CD4-positive, alpha-beta T cell treated with Interferon gamma for 1 hour (primary cell): ENCODE measurements at places on chromosomes 6 and 20.

- DNase-seq = no peak
Measured at GRCh38 chr6:146135167-146135566, 106.3 kb downstream of the GRM1 start.

DNA sequence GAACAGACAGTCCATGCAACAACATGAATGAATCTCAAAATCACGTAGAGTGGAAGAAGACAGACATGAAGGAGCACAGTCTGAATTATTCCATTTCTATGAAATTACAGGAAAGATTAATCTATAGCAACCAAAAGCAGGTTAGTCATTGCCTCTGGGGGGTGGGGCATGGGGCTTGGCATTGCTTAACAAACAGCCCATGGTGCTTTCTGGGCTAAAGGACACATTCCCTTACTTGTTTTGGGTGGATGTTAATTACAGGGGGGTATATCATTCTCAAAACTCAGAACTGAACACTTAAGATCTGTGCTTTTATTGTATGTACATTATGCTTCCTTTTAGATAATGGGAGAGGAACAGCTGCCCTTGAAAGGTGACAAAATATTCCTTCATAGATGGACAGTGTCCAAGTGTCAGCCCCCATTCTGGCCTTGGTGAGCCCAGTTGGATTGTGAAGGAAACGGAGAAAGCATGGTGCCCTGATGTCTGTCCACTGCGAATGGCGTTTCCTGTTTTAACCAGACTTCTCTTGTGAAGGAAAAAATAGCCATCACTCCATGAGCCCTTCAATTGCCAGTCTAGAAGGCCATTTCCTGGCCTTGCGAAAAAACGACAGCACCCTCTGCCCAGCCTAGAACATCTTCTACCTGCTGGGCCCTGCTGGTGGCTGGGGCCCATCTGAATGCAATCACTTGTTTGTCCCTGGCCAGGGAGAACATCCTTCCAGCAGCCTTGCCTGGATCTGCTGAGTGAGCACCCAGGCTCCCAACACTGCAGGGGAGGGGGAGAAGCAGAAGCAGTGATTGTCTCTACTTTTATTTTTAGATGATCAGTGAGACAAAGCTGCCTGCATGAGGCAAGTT lies 179.7 kb downstream of the BCAS1 start:
- DNase-seq = no peak

DNA sequence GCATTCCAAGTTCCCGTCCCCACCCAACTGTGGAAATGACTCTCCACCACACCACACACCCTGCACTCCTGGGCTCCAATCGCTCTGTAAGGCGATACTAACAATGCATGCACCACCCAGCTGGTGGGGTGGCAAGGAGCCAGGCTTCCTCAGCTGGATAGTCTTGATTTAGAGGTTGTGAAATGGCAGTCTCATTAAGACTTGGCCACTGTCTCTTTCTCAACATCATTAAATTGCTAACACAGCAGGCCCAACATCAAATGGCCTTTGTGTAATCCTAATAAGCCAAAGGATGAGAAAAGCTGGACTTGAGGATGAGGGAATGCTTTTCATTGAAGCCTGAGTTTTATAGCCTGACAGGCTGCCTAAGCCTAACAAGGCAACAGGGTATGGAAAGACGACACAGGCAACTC lies 223.7 kb downstream of the GMDS start:
- no peak for DNase-seq

DNA sequence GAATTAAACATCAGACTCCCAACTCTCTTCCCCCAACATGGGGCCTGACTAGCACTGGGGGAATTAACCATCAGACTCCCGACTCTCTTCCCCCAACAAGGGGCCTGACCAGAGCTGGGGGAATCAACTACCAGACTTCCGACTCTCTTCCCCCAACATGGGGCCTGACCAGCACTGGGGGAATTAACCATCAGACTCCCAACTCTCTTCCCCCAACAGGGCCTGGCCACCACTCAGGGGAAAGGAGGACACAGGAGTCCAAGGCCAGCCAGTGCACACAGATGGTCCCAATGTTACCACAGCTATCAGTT lies 13.1 kb downstream of the CST7 start:
- DNase-seq = no peak

- DNase-seq = no peak
Measured at GRCh38 chr20:56111961-56112730, 106.8 kb upstream of the CBLN4 start.
